ENCODE measurements at places on chromosomes 1 and 21.

GRCh38 chr1:226309398-226310244 lies 657 bp upstream of the LIN9 start:
- DNase-seq = no peak

GRCh38 chr1:219710529-219711194 lies 97.8 kb upstream of the ZC3H11B start:
- no peak for DNase-seq

GRCh38 chr1:8497210-8497819 lies 179.4 kb downstream of the SLC45A1 start:
- DNase-seq = no peak

- DNase-seq = no peak
Observed at GRCh38 chr1:98130408-98130807, 209.6 kb upstream of the DPYD start.

GRCh38 chr21:45132841-45133573 lies 58.6 kb downstream of the ADARB1 start:
- no peak for DNase-seq
